ENCODE measurements at places on chromosomes 13 and 19.

DNA sequence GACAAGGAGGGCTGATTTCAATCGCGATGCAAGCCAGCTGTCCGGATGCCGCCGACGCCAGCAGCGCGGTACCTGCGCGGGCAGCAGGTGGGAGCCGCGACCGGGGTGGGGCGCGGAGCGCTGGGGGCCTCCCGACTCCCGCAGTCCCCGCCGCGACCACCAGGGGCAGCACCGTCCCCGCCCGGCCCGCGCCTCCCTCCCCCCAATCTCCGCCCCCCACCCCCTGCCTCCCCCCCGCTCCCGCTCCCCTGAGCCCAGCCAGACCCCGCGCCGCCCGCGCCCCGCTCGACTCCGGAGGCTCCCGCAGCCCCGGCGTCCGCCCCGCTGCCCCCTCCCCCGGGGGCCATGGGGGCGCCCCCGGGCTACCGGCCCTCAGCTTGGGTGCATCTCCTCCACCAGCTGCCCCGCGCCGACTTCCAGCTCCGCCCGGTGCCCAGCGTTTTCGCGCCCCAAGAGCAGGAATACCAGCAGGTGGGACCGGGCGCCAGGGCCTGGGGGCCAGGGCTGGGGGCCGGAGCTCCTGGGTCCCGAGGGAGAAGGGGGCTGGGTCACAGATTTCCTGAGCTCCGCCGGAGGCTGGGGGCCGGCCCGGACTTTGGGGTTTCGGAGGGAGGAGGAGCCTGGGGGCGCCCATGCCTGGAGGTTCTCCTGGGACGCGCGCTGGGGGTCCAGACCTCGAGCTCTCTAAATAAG, at the start of gene TTYH1:
TSS of gene TTYH1 (plus strand) at position 257 of the 693 bp plus-strand sequence. CDS start at position 346, 89 bp downstream.
- DNase-seq: no peak

GRCh38 chr13:102555914-102556553, 40.8 kb upstream of the TPP2 start:
- peak; percentile 30 for DNase-seq

- no peak for DNase-seq
These were observed 21.0 kb upstream of the ZNF43 start for GRCh38 chr19:21856773-21857514.

- peak; percentile 36 for DNase-seq
These were observed 330.3 kb upstream of the MIR17HG start for GRCh38 chr13:91017031-91017668.

DNA sequence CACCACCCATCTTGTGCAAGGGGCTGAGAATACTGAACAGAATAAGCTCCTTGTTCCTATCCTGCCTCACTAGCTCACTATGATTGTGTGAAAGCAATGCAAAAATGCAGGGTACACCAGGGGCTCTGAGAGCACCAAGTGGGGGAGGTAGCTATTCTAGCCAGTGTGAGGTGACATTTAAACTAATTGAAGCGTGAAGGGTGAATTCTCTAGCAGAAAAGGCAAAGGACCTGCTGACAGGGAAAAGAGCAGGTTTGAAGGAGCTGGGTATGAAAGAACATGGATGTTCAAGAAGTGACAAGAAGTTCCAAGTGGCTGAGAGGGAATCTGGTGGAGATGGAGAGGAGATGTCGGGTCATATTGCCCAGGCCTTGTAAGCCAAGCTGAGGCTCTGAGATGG, 64.2 kb downstream of the SIAH3 start:
- DNase-seq: no peak

DNA sequence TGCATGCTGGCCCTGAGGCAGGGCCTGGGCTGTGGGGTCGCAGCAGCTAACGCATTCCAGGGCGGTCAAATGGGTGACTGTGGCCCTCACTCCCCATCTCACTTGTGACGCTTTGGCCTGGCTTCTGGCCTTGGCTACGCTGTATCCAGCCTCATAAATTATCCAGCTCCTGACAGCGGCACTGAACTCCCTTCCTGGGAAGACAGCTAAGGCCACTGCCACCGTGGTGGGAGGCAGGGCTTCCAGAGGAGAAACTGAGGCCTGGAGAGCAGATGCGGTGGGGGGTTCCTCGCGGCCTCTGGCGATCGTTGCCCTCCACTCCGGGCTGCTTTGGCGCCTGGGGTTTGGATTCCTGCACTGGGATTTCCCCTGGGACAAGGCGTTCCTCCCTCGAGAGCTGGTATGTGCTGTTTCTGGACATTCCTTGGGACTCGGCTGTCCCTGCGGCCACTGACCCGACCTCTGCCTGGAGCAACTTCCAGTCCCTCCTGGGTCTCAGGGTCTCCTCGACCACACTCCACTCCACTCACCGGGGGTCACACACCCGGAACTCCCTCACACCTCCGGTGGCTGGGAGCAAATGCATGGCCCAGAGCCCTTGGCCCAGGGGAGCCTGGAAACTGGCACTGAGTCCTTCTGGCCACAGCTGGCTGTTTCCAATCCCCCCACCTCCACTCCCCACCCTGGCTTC, 3.4 kb downstream of the TBXA2R start:
- DNase-seq: no peak

GRCh38 chr19:11179716-11180297, 17.5 kb downstream of the KANK2 start:
- no peak for DNase-seq

DNA sequence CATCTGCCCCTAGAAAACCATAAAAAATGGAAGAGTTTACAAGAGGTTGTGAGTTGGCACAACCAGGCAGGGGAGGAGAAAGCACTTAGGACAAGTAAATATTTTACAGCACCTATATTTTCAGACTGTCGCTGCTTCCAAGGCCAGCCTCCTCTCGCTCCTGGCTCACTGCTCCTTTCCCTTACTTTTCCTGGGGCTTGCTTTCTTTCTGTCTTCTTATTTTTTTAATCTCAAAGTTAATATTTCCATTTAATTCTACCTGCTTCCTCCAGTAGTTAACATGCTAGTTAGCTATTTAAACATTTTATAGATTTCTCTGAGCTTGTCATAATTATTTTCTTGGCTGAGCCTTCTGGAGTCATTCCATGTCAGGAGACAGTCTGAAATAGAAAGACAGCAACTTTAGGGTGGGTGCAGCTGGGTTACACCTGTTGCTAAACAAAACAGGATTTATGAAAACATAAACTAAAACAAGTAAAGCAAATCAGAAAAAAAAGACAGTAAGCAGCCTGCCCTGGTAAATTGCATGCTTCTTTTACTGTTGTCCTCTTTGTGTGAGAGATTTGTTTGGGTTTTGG, 330.1 kb downstream of the DLEU7 start:
- no peak for DNase-seq

- DNase-seq: peak; percentile 45
These were observed at the start of the genes ARMC6 and SUGP2 for GRCh38 chr19:19033426-19034203. Gene ARMC6, plus strand, starts transcription at chr19:19033603. Its CDS starts 607 bp downstream, at chr19:19034210. Gene SUGP2, minus strand, starts transcription at chr19:19033517. Its CDS starts 2,446 bp downstream, at chr19:19031071.

GRCh38 chr19:3627351-3627723, 747 bp upstream of the CACTIN start:
- no peak for DNase-seq

All from NCI-H187 (cell line).